ENCODE measurements at places on chromosomes 12 and 14.
A peak's percentile ranks its signal among the peaks of the same experiment; 100 is the strongest.

DNA sequence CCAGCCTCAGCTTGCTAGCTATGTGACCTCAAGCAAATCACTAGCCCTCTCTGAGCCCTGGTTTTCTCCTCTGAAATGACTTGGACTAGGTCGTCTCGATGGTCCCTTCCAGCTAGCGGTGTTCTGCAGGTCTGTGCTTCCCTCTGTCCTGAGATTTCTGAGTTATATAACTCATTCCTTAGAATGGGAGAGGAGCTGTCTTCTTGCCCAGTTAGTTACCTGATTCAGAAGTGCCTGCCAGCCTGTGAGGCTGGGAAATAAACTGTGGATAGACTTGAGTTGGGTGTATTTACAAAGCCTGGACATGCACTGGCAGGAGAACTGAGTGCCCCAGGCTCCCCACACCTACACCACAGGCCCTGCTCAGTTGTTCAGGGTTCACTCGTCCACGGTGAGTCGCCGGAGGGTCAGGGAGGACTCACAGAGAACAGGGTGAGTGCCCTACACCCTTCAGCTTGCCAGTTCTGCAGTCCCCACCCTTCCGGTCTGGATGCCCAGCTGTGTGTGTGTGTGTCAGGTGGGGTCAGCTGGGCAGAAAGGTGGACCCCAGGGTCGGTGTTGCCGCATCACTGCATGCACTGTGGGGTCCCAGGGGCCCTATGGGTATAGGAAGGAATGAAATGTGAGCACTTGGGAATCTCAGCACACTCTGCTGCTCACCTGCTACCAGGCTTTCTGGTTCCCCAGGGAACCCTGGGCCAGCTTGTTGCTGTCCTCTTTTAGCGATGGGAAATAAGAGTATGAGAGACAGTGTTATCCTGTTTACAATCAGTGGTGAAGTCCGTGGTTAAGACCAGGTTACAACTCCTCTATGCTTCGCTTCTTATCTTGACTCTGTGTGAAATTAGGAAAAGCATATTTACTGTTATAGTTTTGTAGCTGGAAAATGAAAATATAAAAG lies 348.2 kb downstream of the DPF3 start:
- no peak for DNase-seq

GRCh38 chr12:98295681-98296080 lies 219.7 kb upstream of the TMPO start:
- DNase-seq, result no peak

DNA sequence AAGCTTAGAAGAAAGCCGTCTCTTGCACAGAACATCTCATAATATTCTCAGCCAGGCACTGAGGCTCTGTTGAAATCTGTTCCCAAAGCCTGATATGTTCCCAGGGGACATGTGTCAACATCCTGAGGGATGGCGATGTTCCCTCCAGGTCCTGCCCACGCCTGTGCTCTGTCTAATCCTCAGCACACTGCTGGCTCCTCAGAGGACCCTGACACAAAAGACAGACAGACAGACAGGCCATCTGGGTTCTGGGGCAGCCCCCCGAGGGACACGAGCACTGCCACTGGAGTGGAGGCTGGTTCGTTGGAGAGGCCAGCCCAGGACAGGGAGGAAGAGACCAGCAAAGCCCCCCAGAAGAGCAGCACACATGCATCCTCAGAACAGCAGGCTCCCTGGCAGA lies 27.8 kb downstream of the CHGA start:
- DNase-seq, result no peak

- no peak for DNase-seq
Measured at GRCh38 chr14:89493877-89494634, 77.0 kb upstream of the FOXN3 start.

DNA sequence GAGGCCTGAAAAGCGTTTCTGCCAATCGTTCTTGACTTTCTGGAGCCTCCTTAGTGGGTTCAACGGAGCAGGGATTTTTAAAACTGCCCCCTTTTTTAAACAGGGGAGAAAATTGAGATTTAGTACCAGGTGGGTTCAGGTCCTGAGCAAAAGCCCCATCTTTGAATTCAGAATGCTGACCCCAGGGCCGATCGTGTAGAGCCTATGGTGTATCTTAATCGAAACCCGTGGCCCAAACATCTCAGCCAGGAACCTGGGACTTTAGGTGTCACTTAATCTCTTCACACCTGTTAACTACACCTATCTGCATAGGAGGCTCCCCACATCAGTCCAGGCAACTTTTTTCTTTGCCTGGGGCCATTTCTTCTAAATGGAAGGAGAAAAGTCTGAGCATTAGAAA lies 6.4 kb upstream of the TBX5 start:
- no peak for DNase-seq

DNA sequence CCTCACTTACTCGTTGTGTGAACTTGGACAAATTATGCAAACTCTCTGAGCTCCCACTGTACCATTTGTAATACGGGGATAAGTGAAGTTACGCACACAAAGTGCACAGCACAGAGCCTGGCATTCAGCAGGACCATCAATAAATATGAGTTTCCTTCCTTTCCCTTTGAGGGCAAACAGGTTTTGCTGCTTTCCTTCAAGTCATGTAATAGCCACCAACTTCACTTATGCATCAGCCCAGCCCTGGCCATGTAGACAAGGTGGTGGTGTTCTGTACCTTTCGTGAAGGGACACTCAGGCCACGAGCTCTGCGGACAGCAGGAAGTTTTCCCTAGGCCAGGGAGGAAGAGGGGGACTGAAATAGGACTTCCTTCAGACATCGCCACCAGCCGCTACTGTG lies 272.7 kb downstream of the CACNA1C start:
- no peak for DNase-seq

GRCh38 chr14:55562135-55562534 lies 17.9 kb upstream of the KTN1 start:
- no peak for DNase-seq

DNA sequence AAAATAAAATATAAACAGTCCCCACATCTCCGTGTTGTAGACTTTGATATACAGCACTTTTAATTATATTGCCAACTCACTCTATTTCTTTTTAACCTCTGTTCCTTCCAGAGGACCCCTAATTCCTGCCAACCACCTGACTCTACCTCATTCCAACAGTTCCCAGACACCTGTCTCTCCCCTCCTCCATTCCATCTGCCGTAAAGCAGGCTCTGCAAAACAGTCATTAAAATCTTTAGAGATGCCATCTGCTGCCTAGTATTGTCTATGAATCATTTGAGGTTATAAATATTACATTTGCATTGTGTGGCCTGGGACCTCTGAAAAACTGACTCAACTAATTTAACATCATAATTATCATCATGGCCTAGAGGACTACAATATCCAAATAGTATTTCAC lies 148.8 kb upstream of the DCN start:
- no peak for DNase-seq

GRCh38 chr14:85438481-85438942 lies 91.4 kb upstream of the FLRT2 start:
- DNase-seq, result no peak

DNA sequence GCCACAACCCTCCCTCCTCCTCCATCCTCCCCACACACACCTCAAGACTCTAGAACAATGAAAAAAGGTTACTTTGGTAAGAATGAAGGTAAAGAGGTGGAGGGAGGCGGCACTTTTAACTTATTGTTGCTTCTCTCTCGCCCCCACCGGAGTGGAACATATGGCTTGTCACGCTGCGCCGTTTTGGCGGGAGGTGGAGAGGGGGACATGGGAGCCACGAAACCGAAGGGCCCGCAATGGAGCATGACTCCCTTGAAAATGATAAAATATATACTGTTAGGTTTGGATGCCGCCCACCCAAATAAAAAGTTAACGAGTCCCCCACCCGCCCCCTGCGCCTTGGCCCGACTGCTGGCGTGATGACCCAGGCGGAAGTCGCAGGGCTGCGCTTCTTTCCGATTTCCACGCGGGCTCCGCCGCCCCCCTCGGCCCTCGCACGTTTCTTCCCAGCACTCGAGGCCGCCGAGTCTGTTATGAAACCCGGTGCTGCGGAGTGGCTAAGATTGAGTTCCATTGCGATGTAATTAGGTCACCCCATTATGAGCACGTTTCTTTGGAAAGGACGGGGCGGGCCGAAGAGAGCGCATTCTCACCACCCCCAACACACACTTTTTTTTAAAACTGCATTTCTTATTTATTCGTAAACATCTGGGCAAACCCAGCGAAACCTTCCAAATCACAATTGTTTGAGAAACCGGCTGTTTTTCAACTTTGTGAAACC lies 1.4 kb upstream of the ZFP36L1 start:
- peak; percentile 67 for DNase-seq

DNA sequence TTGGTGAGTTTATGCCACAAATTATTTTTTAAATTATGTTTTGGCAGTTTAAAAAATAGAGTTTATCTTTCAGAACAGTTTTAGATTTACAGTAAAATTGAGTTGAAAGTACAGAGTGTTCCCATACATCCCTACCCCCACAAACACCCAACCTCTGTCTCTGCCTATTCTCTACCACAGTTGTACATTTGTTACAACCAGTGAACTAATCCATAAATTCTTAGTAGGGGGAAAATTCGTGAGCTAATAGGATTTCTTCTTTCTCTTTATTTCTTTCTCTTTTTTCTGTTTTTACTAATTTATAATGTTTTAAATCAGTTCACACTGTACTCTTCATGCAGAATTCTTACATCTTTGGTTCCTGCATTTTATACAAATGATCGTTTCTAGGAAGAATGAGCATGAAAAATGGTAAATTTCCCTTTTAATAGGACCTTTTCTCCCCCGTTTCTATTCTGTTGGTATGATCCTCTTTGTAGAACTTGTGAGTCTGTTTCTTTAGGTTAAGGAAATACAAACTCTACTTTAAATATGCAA lies 56.7 kb downstream of the MIPOL1 start:
- no peak for DNase-seq
